ENCODE measurements at places on chromosomes 1 and 21.

- no peak for DNase-seq
These were observed 92.4 kb upstream of the GPR88 start for GRCh38 chr1:100445565-100445964.

DNA sequence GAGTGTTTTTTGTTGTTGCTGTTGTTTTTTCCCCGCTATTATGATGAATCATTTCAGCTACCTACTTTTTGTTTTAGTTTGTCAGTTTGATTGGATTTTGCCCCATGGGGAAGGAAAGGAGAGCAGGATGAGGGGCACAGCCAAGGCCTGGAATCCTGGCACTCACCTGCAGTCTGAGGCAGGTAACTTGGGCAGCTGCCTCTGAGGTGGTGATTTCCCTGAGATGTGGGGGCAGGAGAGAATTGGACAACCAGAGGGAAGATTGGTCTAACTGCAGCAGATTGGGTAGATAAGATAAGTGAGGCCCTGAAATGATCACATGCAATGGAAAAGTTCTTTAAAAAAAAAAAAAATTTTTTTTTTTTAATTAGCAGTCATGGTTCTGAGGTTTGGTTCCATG, 1.5 kb upstream of the LAX1 start:
- DNase-seq: no peak

GRCh38 chr21:45892916-45893739, 88.4 kb upstream of the COL6A1 start:
- DNase-seq: no peak

DNA sequence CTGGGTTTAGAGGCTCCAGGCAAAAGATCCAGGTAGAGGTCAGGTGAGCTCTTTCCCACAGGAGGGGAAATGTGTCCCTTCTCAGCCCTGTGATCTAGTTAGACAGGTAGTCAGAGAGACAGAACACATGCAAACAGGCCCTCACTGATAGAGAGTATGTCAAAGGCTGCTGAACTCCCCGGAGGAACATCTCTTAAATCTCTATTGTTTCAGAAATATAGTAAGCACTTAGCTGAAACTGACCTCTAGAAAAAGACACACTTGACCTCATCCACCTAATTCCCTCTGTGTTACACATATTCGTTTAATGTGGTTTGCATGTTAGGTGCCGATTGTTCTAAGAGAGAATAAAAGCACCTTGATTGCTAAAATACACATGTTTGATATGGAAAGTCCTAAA, 23.3 kb downstream of the SUSD4 start:
- DNase-seq: no peak

GRCh38 chr1:158457246-158457645, 4.4 kb upstream of the OR10K1 start:
- DNase-seq: no peak

GRCh38 chr1:116284819-116285390, 88.1 kb upstream of the ATP1A1 start:
- no peak for DNase-seq

DNA sequence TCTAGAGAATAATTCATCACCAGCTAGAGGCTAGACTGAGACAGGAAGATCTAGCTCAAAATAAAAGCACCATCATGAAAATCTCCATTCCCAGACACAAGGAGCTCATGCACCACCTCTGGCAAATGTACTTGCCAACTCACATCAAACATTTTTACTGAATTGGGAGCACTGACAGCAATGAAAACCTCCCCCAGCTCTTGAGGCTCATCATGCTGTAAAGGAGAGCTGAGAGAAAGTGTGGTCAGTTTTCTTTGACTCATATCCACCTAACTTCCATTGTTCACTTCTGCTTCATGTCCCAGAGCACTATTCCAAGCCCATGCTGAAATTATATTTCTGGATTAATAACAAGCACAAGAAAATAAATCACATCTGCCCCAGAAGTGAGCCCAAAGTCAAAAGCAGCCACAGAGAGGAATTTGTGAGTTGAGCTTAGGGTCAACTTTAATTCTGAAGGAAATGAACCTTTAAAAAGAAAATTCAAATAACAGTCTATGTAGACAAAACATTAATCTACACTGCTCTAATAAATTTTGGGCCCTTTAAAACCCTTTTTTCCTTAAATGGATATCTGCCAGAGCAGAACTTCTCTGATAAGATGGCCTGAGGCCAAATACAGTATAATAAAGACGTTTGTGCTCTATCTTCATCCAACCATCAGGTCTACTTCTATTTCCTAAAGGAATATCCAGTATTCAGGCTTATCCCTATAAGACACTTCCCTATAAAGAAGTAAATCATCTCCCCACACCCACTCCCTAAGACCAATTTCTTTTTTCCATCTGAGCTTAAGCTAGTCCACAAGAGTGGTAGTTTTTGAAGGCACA, 85.9 kb upstream of the ADAM30 start:
- no peak for DNase-seq

DNA sequence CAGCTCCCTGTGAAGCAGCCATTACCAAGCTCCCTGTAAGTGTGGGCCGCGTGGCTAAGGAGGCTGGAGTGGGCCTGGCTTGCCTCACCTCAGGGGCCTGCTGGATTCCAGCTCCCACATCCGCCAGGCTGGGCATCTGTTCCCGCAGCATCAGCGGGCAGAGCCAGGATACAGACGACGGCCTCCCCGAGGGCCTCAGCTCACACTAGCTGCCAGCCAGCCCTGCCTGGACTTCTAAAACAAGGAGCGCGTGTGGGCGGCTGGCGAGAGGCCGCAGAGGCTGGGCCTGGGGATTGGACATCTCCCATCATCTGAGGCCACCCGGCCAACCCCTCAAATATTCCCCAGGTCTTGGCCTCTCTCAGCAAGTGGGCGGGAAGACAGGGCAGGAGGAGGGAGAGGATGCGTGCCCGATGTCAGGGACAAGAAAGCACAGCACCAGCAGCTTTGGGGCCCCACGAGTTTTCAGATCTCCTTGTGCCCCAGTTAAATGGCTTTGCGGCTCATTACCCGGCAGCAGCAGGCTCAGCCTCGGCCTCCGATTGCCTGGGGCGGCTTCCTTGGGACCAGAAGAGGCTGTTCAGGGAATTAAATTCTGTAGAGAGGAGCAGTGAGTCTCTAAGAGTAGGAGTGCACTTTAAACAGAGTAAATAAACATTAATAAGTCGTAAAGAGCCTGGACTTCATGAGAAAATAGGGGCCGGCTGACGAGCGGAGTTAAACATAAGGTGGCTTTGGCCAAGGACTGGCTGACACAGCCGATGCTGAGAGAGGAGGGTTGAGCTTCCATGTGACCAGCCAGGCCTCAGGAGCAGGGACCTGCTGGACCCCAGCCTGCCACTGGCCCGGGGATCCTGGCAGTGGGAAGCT, 208.9 kb upstream of the C1orf174 start:
- no peak for DNase-seq

- DNase-seq: no peak
These were observed 3.0 kb downstream of the ANKRD45 start for GRCh38 chr1:173666646-173667045.

- no peak for DNase-seq
These were observed 42.6 kb downstream of the C8B start for GRCh38 chr1:56923201-56923600.

- DNase-seq: no peak
These were observed 19.0 kb upstream of the PRSS38 start for GRCh38 chr1:227796359-227796915.

GRCh38 chr21:45318146-45318555, 30.5 kb upstream of the POFUT2 start:
- no peak for DNase-seq
